ENCODE measurements at places on chromosomes 7 and 10. TPM values are rescaled to one million over a fixed set of nuclear protein-coding genes. Genes with fewer than 3 reads are reported as not detected.

DNA sequence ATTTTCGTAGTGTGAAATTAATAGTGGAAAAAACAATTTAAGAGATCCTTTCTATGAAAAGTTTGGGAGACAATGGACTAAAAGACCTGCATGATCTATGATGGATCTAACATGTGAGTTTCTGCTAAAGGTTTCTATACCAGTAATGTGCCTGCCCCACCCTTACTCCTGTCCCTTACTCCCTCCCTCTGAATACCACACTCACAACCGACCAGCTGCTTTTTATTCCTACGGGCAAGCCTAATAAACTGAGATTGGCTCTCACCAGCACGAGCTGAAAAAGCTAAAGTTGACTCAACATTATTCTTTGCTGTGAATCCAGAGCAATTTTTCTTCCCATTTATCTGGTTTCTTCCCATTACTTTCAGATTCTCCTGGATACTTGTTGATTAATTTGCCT, 17.8 kb upstream of the REEP3 start:
- DNase-seq, result no peak

GRCh38 chr7:108376206-108376605, 80.0 kb downstream of the NRCAM start:
- DNase-seq, result no peak

TYW1B gene
- 1.5 TPM for total RNA-seq

CADPS2 gene
- total RNA-seq, result 0.13 TPM

Measured in LHCN-M2 (cell line).